Glutamatergic neuron (in vitro differentiated cells): ENCODE measurements at places on chromosomes 6 and 20. TPM values are rescaled to one million over a fixed set of nuclear protein-coding genes. Genes with fewer than 3 reads are reported as not detected.

TMEM244 gene
- total RNA-seq: not detected

HDGFL1 gene
- not detected for total RNA-seq

EBF4 gene
- 11.0 TPM for total RNA-seq

GSTA3 gene
- total RNA-seq: not detected
